ENCODE measurements at places on chromosomes 5 and 9.

DNA sequence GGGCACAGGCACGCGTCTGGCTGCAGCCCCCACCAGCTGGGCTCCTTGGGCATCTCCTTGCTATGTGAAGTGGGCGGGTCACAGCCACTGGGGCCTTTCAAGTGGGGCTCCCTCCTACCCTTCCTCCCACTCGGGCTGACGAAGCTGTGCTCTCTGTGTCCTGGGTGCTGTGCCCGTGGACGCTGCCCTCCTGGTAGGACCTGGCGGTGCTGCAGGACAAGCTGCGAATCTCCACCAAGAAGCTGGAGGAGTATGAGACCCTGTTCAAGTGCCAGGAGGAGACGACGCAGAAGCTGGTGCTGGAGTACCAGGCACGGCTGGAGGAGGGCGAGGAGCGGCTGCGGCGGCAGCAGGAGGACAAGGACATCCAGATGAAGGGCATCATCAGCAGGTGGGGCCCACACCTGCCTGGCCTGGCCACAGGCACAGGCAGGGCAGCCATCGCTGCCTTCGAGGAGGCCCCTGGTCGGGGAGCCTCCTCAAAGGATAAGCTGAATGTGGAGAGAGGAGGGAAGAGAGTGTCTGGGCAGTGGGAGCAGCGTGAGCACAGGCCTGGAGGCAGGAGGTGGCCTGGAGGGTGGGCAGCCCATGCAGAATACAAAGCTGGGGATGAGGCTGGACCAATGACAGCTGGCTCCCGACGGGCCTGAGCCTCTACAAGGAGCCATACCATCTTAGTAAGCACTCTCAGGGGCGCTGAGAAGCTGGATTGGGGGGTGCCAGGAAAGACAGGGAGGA is 124.7 kb downstream of the DAB2IP start:
- DNase-seq, result no peak

- peak; percentile 30 for DNase-seq
Observed at GRCh38 chr5:58466939-58467338, 7.1 kb upstream of the PLK2 start.

DNA sequence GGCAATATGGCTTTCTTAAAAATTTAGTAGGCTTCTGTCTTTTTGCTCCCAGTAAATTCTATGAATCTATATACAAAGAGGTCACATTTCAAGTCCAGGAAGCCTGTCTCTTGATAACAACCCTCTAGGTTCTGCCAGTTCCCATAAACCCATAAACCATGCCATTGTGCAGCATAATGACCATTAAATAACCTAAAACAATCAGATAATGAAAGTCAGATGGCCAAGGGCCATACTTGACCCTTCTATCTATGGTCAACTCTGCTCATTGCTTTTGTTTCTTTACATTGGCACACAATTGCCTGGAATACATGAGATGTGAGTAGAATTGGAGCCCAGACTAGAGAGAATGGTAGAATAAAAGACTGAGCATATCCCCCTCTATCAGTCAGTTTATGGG is 305.4 kb upstream of the KIF2A start:
- no peak for DNase-seq

DNA sequence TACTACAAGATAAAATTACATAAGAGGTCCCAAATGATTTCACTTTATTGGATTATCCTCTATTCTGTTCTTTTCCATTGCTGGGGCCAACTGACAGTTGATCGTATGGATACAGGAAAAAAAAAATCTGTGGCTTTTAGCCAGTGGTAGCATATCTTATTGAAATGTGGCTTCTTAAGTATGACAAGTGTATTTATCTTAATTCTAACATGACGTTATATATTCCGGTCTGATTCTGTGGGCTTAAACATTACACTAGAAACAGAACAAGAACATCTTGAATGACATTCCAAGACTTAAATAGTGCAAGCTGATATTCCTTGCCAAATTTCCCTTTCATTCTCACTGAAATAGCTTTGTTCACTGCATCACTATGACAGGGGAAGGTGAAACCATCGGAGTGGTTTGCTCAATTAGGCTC is 117.9 kb downstream of the INSYN2B start:
- no peak for DNase-seq

DNA sequence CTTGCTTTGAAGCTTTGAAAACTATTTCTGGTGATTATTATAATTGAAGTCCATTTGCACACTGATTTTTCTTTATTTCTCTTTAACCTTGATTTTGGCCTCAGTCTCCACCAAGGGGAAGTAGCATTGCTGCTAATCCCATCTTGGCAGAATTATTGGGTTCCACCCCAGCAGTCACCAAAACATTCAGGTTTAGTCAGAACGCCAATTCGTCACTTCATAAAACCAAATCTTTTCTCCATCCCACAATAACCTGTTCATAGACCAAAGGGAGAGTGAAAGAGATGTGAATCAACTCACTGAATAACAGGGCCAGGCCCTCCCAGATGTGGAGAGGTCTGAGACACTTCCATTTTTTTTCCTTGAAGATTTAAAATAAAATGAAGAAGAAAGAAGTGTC is 95.1 kb upstream of the VCAN start:
- DNase-seq, result no peak

DNA sequence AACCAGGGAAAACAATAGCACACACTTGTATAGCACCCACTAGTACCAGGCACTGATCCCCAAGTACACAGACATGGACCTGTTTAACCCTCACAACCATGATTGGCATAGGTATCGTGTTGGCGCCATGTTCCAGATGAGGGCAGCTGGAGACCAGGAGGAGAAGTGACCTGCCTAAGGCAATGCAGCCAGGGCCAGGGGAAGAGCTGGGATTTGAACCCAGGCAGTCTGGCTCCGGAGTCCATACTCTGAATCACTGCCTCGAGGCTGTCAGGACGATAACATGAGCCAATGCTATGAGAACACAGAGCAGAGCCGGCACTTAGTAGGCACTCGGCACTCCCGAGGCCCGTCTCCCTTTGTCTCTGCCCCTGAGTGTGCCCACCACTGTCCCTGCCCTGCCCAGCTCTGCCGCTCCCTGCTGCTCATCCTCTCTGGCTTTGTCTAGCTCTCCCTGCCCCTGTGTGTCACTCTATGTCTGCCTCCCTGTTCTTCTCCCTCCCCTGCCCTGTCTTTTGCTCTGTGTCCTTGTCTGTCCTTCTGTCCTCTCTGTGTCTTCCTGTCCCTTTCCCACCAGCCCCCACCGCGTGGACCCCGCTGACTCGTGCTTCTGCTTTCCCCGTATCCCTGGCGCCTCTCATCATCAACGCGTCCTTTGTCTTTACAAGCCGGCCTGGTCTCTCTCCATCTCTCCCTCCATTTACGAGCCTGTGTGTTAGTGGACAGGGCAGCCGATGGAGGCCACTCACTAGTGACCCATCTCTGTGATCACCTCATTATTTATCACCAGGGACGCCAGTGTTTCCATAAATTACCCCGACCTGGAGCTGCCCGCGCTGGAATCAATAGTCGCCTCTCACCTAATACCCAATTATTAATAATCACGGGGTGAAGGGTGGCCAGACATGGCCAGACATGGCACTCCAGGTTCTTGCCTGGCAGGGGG is 99.4 kb upstream of the MVB12B start:
- no peak for DNase-seq

DNA sequence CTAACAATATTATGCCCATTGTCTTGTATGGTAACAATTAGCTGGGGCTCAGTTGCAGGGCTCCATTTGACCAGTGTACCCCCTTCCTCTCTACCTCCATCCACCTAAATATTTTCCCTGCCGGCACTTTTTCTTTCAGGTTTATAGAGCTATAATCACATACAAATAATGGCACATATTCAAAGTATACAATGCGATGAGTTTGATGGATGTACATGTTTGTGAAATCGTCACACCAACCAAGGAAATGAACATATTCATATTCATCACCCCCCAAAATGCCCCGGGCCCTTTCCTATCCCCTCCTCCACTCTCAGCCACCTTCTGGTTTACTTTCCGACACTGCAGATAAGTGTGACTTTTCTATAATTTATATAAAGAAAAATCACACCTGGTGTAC is 351.5 kb downstream of the GADD45G start:
- no peak for DNase-seq

- no peak for DNase-seq
Observed at GRCh38 chr5:164809821-164810220, 1304.4 kb downstream of the MAT2B start.

- DNase-seq, result no peak
Observed at GRCh38 chr5:8340739-8341344, 471.9 kb downstream of the MTRR start.

GRCh38 chr9:34517185-34517584 is 5.6 kb downstream of the ENHO start:
- DNase-seq, result no peak

- DNase-seq, result no peak
Observed at GRCh38 chr9:76038431-76038830, 148.0 kb downstream of the PCSK5 start.

- no peak for DNase-seq
Observed at GRCh38 chr5:148312153-148312552, at the start of gene SPINK7. Gene SPINK7 (plus strand): TSS chr5:148312423. CDS start chr5:148312484, 61 bp downstream.

DNA sequence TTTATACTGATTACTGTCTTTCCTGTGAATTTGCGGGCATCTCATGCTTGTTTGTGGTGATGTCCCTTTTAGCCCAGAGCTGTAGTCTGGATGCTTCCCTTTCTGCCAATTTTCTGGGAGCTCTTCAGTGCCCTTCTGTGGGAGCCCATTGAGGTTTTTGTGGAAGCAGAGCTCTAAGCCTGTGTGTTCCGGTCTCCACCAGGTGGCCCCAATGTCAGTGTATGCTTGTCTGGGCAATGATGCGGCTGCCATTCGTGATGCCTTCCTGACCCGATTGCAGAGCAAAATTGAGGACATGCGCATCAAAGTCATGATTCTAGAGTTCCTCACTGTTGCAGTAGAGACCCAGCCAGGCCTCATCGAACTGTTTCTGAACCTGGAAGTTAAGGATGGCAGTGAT is 35.1 kb downstream of the SH3GLB2 start:
- DNase-seq, result no peak

Measured in NK-92 treated with Interleukin-12 subunit alpha and Interleukin-12 subunit beta, amount 100 ng/mL, for 24 hours (cell line).